ENCODE measurements at places on chromosomes 6 and 20.

DNA sequence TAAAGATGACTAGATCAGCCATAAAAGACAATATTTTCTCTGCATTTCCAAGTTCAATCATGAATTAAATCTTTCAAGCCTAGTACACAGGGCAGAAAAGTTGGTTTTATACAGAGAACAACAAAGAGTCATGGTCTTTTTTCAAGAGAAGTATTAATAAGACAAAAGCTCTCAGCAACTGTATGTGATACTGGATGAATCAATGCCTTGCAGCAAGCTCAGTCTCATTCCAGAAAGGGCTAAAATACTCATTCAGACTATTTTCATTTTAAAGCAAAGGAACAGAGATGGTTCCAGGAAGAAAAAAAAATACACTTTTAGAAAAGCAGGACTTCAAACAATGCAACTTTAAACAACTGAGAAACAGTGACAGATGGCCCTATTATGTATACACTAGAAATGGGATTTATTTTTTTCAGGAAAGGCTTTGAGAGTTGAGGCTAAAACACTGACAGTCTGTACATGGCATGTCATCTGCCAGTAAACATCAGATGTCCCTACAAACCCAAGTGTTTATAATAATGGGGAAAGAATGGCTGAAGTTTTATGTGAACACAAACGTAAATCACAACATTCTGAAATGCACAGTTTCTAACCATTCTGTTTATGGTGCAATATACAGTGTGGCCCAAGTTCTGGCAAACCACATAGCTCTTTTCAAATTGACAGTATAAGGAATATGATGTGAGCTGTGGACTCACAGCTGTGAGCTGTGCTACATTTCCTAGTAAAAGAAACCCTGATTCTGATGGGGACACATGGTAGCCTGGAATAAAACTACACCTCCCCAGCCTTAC lies 114.3 kb upstream of the DST start:
- DNase-seq, result no peak

DNA sequence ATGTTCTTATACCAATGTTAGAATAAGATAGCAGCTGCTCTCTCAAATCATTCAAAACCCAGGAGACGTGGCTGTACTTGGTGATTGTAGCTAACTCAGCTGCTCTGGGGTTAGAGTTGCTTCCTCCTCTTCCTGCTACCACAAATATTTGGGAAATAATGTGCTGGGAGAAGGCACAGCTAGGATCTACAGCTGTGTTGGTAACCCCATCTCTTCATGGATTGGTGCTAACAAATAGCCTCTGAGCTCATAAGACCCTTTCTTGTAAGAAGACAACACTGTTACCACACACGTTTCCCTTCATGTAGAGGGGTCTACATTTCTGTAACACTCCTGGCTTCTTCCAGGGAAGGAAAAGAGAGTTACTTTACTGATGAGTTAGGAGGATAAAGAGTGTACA lies 911.0 kb upstream of the CITED2 start:
- DNase-seq, result no peak

GRCh38 chr6:95543798-95544197 lies 33.5 kb upstream of the MANEA start:
- no peak for DNase-seq

GRCh38 chr6:67717281-67717680 lies 917.8 kb upstream of the ADGRB3 start:
- DNase-seq, result no peak

DNA sequence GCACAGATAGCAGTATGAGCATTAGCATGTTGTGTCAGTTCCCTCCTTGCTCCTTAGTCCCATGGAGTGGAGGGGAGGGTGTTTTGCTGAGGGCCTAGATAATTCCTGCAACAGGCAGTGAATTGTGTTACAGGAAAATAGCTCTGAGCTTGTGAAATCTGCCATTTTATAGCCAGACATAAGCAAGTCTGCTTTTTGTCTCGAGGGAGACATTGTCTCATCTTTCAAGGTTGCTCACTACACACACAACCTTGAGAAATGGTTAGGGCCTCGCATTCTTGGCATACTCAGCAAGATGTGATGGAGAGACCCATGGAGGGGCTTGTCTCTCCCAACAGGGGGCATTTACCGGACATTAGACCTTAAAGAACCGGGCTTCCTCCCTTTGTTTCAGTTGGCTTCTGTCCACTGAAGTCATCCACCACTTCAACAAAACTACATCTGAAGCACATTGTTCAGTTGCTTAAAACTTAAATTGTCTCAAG lies 108.0 kb upstream of the FOXO3 start:
- DNase-seq, result no peak

DNA sequence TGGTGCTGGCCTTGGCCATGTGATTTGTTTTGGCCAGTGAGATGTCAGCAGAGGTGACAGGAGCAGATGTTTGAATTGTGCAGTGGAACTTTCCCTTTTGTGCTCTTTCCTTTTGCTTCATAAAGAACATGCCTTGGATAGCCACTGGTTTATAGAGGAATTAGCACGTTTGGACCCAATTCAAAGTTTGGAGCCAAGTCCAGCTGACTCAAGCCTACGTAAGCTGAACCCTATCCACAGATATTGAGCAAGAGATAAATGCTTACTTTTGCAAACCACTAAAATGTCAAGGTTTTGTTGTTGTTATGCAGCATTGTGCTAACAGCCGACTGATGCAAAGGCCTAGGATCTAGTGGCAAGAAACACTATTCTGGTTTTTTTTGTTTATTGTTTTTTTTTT lies 230.9 kb upstream of the CITED2 start:
- peak; percentile 81 for DNase-seq

DNA sequence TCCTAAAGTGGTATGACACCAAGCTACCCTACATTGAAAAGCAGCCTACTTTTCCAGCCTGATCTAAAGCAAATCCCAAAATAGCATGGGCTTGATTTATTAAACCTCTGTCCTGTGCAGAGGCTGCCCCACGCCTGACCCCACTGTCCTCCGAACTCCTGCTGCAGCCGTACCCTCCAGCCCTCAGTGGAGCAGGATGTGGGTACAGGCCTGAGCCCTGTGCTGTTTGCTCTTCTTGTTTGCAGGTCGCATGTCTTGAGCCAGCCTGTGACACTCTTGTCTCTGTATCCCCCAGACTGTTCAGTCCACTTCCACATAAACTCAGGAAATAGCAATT lies 61.2 kb downstream of the RPP40 start:
- no peak for DNase-seq

DNA sequence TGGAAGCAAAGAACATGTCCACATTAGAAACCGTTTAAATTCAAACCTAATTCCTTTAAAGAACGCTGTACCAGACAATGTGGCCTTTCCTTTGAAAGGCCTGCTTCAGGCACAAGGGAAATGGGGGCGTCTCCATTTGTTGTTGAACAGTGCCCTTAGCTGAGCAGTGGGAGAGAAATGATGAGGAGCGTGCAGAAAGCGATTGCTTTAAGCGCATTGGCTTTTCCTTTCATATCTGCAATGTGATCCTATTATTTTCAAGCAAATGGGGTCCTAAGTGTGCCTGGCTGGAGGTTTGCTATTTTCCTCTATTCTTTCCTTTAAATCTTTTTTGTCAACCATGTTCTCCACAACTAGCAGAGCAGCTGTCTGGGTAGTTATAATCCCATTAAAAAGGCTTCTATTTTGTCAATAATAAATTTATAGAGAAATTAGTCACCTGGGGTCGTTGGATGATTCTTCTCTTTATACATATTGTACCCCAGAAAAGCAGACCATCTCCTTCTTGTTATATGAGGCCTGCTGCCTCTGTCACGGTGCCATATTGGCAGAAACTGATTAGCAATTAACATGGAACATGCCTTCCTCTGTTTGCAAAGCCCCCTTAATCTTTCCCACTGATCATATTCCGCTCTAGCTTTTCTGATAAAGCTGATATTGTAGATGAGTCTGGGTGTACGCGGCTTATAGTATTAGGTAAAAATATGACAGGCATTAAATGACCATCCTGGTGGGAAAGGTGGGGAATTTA lies 151.1 kb upstream of the JAG1 start:
- no peak for DNase-seq

DNA sequence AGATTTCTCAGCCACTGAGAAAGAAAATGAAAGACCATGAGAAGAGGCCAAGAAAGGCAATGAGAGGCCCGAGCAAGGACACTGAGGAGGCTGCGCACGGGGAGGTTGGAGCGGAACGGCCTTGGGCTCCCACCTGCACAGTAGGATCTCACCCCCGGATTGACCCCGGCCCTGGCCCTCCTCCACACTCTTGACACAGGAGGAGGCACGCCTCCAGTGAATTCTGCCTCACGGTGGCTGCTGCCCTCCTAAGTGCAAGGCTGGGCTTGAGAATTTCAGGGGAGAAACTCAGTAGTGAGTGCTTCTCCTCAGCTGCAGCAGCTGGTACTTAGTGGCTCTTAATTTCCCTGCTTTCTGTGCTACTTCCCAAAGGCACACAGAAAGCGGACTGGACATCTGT lies 18.0 kb downstream of the MRPL14 start:
- DNase-seq, result no peak

DNA sequence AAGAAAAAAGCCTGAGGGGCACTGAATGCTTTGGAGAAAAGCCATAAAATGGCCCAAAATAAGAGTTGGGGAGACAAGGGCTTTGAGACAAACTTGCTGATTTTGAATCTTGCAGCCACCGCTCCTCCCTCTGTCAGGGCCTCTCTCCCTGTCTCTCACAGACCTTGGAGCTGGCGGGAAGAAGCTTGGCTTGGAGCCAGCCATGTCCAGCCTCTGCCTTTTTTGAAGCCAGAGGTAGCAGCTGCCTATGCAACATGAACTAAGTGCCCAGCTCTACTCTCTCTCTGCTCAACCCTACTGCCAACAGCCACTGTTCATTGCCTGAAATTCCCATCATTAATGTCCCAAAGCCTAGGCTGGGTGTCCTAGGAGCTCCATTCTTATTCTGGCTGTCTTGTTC lies 63.7 kb upstream of the CTNNBL1 start:
- no peak for DNase-seq

DNA sequence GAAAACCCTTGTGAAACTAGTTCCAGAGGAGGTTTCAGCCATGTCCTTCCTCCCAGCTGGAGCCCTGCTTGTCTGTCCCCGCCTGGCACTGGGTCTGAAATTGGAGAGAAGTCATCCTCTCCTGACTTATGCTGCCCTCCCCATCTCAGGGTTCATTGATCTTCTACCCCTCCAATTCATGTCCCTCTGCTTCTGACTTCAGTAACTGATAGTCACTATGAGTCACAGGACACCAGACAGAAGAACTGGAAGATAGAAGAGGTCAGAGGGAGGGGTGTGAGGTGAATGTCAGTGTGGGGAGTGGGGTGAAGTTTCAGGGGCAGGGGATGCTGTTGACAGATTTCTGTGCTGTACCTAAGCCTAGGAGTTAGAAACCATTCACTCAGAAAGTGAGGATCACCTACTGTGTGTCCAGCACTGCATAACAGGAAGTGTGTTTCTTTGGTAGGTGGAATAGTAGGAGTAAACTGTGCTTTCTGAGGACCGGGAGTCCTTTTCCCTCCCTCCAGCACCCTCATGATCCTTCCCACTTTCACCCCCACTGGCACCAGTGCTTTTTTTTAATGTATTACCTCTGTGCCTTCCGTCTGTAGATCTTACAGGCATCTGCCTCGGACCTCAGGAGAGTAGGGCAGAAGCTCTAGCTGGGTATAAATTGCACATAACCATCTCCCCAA lies 627 bp upstream of the RPP21 start:
- no peak for DNase-seq

- DNase-seq, result no peak
Observed at GRCh38 chr20:46430921-46431712, 24.7 kb upstream of the ELMO2 start.

DNA sequence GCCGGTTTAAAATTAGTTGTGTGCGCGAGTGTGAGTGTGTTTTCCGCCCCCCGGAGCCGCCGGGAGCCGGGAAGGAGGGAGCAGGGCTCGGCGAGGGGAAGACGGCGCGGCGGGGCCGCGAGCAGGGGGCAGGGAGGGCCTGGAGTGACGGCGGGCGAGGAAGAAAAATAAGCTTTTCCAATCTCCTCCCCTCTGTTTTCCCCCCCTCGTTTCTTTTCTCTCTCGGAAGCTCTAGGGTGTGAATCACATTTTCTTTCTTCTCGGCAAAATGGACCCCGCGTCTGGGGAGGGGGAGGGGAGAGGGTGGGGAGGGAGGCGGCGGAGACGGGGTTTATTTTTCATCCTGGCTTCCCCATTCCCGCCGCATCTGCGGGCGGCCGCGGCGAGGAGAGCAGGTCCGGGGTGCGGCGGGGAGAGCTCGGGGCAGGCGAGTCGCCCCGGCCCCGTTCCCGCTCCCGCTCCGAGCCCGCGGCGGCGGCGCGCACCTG lies 881 bp downstream of the BICRAL start:
- DNase-seq, result peak; percentile 77

- no peak for DNase-seq
Observed at GRCh38 chr20:4563031-4563430, 158.7 kb upstream of the PRND start.

DNA sequence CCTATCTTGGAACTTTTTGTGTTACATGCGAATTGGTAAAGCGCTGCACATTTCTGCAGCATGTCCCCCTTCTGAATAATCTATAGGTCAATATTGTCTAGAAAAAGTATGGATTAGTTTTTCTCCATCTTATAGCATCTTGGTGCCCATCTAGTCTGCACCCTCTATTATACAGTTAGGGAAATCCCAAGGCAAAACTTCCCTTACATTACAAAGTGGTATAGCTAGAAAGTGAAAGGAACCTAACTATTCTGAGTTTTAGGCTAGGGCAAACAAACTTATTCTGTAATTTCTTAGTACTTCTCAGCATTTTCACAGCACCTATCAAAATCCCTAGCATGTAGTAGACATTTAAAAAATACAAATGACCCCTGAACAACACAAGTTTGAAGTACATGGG lies 133.5 kb upstream of the CCDC28A start:
- no peak for DNase-seq

DNA sequence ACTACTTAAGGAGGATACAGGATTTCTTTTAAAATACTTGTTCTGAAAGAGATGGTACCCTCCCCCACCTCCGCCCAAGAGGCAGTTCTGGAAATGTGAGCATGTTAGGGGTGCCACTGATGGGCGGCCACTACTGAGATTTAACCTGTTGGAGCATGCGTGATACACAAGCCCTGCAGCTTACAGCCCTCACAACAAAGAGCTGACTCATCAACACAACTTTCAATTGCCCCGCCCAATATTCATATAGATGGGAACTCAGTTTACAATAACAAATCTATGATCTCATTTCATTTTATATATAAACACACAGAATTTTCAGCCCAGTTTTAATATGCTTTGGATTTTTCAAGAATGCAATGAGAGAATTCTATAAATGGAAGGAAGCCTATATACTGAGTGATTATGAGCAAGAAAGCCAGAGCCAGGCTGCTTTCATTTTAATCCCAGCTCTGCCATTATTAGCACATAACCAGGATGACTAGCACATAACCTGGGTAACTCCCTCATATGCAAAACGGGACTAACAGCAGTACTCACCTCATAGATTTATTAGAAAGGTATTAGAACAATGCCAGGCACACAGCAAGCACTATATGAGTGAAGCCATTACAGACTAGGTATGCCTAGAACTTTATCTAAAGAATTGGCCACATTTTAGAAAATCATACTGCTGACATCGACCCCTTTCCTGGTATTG lies 45.6 kb upstream of the IPCEF1 start:
- no peak for DNase-seq

GRCh38 chr6:5398530-5398929 lies 137.2 kb downstream of the FARS2 start:
- DNase-seq, result peak; percentile 27
